ENCODE measurements at places on chromosomes 2 and 18. TPM values are rescaled to one million over a fixed set of nuclear protein-coding genes. Genes with fewer than 3 reads are reported as not detected.

SYT4 gene
- 0.38 TPM for total RNA-seq

OBSL1 gene
- total RNA-seq, result 187 TPM

- no peak for DNase-seq
Observed at GRCh38 chr2:63880625-63881024, 38.9 kb downstream of the UGP2 start.

GRCh38 chr2:109395494-109396201, 218.1 kb downstream of the SEPTIN10 start:
- peak; percentile 50 for DNase-seq

DNA sequence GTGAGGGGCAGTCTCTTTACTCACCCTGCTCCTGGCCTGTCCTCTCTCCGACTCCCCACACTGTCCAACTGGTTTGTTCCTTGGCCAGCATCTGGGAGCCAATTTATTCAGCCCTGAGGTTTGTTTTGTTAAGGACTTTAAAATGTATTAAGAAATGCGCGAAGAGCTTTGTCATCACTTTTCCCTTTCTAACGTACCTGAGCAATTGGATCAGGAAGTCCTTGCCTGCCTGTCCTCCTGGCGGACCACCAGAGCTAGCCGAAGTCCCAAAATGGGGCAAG, 164.7 kb upstream of the MSH6 start:
- peak; percentile 34 for DNase-seq

DNA sequence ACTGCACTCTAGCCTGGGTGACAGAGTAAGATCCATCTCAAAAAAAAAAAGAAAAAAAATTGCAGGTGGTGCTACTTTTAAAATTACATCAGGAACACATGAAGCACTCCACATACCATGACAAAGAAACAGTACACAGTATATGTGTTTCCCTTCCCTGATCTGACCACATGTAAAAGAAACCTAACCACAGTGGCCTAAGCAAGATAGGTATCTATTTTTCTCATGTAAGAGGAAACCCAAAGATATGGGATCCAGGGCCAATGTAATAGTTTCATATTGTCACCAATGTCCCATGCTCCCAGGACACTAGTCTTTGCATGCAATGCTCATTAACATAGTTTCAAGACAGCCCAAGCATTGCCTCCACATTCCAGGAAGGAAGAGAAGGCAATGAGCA, 99.9 kb downstream of the DYM start:
- no peak for DNase-seq

TM4SF20 gene
- total RNA-seq, result not detected

GRCh38 chr2:102100371-102101096, 42.0 kb upstream of the IL1R1 start:
- no peak for DNase-seq

DNA sequence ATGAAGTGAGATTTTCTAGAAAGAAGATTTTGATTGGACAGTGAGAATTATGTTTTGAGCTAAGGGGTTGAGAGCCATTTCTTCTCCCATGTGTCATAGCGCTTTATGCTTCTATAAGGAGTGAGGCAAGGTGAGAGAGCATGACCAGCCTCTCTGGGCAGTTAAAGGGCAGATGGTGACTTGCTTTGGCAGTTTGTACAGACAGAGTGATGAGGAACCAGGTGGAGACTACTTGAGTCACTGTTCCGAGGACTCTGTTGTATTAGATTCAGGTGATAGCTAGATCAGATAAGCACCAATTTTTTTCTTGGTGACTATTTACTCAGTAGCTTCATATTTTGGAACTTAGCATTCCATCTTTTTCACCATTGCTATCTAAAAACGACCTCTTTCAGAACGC, 4.5 kb downstream of the CRIM1 start:
- peak; percentile 14 for DNase-seq

SPATA3 gene
- not detected for total RNA-seq

GRCh38 chr2:84613082-84613481, 96.8 kb downstream of the DNAH6 start:
- DNase-seq, result peak; percentile 12

DNA sequence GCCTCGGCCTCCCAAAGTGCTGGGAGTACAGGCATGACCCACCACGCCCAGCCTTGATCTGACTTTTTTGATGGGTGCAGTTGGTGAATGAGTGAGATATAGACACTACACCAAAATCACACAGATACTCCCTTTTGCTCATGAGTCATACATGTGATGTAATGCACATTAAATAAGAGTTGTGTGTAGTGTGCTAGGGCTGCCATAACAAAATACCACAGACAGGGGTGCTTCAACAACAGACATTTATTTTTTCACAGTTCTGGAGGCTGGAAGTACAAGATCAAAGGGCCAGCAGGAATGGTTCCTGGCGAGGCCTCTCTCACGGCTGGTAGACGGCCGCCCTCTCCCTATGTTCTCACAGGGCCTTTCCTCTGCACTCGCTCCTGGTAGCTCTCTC, 46.6 kb downstream of the GBX2 start:
- DNase-seq, result no peak

GRCh38 chr2:108263401-108263800, 23.6 kb downstream of the SULT1C3 start:
- DNase-seq, result no peak

DNA sequence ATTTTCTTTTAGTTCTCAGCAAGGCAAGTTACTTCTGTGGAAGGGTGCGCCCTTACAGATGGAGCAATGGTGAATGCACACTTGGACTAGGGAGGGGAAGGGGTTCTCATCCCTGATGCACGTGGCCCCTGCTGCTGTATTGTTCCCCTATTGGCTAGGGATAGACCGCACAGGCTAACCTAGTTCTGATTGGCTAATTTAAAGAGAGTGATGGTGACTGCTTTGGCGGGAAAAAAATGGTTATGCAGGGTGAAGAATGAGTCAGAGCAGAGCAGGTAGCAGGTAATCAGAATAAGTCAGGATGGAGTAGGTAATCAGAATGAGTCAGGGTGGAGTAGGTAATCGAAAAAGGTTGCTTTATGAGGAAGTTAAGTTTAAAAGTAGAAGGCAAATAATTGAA, 171.5 kb downstream of the MTCL1 start:
- no peak for DNase-seq

All from thyroid gland (tissue), 4 donors.